Occipital lobe (tissue), 3 donors: ENCODE measurements at places on chromosomes 4 and X. TPM values are rescaled to one million over a fixed set of nuclear protein-coding genes. Genes with fewer than 3 reads are reported as not detected.
A peak's percentile ranks its signal among the peaks of the same experiment; 100 is the strongest.

Gene TDO2
- 0.78 TPM for total RNA-seq

Gene RASSF6
- total RNA-seq, result 0.31 TPM

Gene COL4A6
- total RNA-seq, result 4.2 TPM

Gene IL2RG
- not detected for total RNA-seq

Gene RAB9B
- total RNA-seq, result 36.3 TPM

Gene HSFX2
- 2.0 TPM for total RNA-seq

Gene ARHGEF38
- total RNA-seq, result 0.62 TPM

Gene GLRA3
- 5.0 TPM for total RNA-seq

DNA sequence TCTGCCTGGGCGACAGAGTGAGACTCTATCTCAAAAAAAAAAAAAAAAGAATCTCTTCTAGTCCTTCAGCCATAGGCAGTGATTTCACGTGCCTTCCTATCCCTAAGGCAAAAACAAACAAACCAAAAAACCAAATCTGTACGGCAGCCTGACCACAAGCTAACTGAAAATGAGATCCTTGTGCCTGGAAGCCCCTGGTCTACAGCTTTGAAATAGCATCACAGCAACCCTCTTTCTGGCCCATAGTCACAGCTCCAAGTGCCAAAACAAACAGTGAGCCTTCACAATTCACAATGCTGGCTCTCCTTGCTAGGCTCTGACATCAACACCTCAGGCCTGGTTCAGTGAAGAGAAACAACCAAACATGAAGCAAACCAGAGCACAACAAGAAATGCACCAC lies 46.1 kb downstream of the TMEM150C start:
- peak; percentile 18 for DNase-seq

GRCh38 chr4:16207409-16207808 lies 18.9 kb downstream of the TAPT1 start:
- no peak for DNase-seq

GRCh38 chr4:158783785-158784184 lies 15.0 kb downstream of the FNIP2 start:
- no peak for DNase-seq

DNA sequence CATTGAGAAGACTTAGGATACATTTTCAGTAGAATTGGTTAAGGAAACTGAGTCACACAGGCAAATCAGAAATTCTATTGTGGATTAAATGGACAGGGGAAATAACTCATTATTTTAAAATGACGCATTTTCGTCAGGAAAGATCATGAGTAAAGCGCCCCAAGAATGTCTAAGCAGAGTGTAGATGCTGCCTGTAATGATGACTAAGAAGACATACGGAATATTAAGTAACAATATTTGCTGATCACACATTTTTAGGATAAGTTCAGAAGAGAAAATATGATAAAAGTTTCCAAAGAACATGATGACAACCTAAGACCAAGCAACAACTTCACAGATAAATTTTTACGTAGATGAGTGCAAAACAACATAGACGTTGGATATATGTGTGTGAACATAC lies 596.3 kb upstream of the TENM3 start:
- no peak for DNase-seq

GRCh38 chrX:80138938-80139337 lies 124.4 kb downstream of the TBX22 start:
- no peak for DNase-seq

DNA sequence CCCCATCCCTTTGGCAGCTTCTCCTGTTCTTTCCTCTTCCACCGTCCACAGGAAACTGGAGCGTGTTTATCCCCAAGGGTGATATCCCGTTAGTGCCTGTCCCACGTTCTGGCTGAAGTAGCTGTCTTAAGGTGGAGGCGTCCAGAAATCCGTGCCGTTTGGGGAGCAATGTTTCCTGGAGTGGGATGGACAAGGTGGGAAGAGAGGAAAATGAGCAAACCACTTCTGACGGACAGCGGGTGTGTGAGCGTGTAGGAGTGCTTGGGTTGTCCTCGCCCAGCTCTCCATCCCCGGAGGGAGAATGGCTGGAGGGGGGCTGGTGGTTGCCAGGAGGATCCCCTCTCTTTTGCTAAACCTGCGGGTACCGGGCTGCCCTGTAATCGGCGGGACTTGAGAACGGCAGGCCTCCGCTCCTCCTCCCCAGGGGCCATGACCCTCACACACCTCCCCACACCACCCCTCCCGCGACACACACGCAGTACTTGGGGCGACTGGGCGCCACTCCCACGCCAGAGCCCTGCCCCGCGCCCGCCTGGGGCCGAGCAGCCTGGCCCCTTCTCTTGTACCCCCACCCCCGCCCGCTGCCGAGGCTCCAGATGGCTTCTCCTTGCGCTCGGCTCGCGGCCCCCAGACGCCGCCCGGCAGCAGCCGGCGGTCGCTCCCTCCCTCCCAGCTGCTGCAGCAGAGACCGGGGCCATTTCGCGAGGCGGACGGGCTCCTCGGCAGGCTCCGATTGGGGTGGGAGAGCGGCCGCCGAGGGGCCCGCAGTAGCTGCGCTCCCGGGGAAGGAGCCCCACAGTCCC lies 13.9 kb upstream of the PRDM8 start:
- peak; percentile 51 for DNase-seq

- no peak for DNase-seq
These were observed 94.5 kb upstream of the IQCM start for GRCh38 chr4:149910177-149910576.

- no peak for DNase-seq
These were observed 872.6 kb downstream of the FSTL5 start for GRCh38 chr4:161291222-161291621.

DNA sequence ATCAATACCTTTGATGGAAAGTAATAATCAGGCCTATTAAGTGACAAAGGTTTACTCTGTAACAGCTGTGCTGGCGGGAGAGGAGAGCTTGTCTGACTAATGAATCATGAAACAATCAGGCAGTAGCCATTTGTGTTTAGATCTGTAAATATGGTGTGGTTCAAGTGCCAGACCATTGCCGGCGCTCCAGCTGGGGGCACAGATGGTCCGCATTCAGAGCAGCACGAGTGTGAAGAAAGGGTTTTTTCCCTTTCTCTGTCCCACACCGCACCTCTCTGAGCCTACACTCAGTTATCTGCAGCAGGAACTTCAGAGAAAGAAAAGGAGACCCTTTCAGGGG lies 111.3 kb upstream of the PAQR3 start:
- no peak for DNase-seq

GRCh38 chr4:172982151-172982590 lies 186.4 kb upstream of the GALNT7 start:
- no peak for DNase-seq

DNA sequence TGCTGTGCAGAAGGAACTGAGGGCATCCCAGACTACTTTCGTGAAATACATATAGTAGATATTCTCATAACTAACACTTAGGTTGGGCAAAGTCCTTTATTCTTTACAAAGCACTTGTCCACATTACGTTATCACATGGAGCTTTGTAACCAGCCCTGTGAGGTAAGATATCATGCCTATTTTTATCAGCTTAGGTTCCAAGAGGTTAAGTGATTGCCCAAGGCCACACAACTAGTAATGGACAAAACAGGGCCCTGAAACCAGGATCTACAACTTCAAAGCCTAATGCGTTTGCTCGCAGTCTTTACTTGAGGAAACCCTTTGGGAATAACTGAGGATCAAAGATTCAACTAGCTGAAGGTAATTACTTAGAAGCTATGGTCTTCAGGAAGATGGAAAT lies 261.5 kb downstream of the GPC3 start:
- DNase-seq, result no peak

DNA sequence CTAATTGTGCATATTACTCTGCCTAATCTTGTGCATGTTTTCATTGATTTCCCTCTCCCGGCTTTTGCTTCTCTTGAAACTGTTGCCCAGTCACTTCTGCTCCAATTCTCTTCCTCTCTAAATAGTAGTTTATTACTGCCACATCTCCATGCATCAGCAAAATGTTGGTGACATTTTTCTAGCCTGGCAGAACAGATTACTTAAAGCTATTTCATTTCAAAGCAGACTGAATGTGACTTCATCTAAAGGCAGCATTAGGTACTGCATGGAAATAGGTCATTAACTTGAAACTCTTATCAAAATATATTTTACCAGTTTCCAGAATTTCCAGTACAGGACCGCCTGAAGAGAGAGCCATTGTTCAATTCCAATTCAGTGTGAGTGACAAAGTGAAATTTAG lies 52.4 kb downstream of the HPGDS start:
- no peak for DNase-seq

GRCh38 chrX:16851421-16851820 lies 18.7 kb downstream of the RBBP7 start:
- DNase-seq, result no peak

DNA sequence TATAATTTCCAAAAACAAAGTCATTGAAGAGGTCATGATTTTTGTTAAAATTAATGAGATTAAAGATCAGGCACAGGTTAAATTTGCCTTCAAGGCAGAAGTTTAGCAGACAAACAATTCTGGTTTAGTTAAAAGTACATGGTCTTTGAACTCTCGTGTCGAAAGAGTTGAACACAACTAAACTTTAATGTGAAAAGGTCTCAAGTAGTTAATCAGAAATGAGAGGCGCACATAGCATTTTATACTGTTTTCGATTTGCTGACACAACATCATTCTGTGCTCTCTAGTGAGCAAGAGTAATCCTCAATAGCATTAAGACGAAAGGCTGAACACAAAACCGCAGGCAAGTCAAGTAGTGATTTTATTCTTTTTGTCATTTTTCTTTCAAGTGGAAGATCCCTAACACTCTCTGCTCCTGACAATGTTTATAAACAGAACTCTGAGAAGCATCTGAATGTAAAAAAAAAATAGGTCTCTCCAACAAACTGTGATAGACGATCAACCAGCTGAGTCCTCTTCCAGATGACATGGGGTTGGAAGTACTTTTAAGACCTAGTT lies 49.8 kb downstream of the SH3RF1 start:
- DNase-seq, result no peak
